ENCODE measurements at places on chromosomes 11 and 22.

DNA sequence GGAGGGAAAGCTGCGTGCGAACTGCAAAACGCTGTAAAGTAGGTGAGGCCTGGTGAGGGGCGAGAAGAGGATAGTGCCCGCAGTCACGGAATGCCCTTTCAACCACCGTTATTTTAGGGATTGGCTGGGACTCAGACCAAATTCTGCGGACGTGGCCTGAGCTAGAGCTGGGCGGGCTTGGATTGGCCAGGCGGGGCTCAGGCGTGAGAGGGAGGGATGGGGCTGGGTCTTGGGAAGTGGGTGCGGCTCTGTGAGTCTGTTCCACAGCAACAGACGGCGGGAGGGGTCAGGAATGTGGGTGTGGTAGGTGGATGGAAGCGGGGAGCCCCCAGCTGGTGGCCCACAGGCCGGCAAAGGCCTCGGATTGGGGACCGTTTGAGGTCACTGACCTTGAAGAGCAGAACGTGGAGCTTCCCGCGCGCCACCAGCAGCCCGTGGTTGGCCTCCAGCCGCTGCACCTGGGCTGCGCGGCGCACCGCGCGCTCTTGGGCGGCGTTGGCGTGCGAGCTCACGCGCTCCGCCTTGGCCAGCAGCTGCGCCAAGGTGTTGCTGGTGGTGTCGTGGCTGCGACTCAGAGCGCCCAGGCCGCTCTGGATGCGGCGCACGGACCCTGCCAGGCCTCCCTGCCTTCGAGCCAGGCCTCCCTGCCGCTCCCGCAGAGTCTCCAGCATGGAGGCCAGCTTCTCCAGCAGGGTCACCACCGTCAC lies 444 bp downstream of the CAVIN3 start:
- DNase-seq, result peak; percentile 8

GRCh38 chr11:99812516-99812915 lies 791.8 kb downstream of the CNTN5 start:
- DNase-seq, result no peak

- DNase-seq, result peak; percentile 37
Measured at GRCh38 chr11:122850076-122850631, 11.9 kb downstream of the CRTAM start.

GRCh38 chr11:28209906-28210305 lies 101.7 kb downstream of the METTL15 start:
- DNase-seq, result no peak

DNA sequence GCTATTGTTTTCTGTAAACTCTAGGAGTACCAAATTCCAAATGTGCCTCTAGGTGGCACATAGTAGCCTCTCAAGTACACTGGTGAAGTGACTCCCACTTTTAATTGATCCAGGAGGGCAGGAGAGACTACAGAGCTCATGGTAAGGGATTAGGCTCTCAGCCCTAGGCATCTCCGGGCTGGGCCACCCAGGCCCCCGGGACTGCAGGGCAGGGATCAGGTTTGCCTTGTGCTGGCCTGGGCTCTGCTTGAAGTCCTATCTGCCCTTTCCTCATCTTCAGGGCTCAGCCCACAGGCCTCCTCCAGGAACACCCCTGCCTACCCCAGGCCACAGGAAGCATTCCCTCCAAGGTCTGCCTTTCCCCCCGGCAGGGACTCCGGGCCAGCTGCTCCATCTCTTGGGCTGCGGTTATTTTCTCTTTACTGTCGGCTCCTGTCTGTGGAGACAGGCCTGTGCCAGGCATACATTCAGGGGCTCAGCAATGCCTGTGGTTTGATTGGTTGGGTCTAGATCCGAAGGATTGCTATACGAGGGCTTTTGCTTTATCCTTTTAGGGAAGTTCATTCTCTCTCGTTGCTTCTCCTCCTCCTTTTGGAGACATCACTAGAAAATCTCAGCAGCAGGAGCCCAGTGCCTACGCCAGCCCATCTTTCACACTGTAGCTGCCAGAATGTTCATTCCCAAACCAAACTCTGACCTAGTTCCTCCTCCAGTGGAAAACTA lies 32.8 kb downstream of the PARVA start:
- DNase-seq, result no peak

GRCh38 chr11:27532652-27533325 lies 26.2 kb upstream of the LIN7C start:
- no peak for DNase-seq

DNA sequence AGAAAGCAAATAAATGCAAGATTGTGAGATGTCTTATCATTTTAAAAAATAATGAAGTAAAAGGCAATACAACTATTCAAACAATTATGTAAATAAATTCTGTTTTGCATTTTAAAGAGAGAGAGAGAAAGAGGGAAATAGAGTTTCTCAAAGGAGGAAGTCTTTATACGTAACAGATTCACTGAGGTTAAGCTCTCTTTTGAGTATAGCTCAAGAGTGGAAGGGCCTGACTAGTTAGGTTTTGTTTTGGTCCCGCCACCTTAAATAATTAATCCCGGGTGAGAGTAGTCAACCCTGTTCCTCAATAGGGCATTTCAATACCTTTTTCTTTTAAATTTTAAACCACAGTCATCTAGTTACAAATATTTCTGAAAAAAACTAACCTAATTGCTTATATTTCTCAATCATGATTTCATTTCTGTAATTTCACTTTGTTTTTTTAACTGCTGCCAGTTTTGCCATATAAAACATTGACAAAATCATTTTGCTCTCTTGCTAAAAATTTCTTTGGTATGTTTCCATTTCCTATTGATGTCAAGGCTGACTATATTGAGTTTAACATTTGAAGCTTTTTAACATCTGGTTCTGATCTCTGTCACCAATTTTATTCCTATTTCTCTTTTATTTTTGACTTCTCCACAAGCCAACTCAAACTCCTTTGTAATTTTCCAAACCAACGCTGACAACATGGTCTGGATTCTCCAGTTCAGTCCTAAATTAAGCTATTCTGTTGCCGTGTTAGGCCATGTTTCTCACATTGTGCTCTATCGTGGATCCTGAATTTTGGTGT lies 10.3 kb downstream of the OR10D3 start:
- no peak for DNase-seq

GRCh38 chr11:86627776-86628455 lies 44.5 kb downstream of the ME3 start:
- DNase-seq, result no peak

GRCh38 chr11:115792903-115793302 lies 288.7 kb upstream of the CADM1 start:
- no peak for DNase-seq

GRCh38 chr11:73468590-73469161 lies 92.5 kb downstream of the RELT start:
- no peak for DNase-seq

GRCh38 chr11:12128301-12128751 lies 17.9 kb downstream of the MICAL2 start:
- no peak for DNase-seq

DNA sequence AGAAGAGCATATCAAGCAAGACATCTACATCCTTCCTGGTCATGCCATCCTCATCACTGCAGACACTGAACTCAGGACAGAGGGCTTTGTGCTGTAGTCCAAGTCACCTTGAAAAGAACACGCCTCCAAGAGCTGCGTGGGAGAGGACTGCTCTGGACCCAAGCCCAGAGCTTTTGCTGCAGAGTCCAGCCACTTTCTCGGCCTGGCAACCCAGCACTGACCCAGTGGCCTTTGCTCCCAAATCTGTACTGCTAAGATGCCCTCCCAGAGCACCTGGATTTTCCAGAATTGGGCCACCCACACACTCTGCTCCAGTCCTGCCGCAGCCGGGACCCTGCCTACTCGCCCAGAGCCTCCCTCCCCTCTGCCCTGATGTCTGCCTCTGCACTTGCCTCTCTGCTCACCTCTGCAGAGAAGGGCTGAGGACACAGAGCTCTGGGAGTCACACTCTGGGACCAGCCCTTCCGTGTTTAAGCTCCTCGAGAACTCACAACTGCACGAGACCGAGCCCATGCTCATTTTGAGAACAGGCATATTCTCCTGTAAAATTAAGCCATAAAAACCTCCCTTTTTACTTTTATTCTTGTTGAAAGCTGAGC lies 83.8 kb upstream of the CSNK2A3 start:
- DNase-seq, result no peak

DNA sequence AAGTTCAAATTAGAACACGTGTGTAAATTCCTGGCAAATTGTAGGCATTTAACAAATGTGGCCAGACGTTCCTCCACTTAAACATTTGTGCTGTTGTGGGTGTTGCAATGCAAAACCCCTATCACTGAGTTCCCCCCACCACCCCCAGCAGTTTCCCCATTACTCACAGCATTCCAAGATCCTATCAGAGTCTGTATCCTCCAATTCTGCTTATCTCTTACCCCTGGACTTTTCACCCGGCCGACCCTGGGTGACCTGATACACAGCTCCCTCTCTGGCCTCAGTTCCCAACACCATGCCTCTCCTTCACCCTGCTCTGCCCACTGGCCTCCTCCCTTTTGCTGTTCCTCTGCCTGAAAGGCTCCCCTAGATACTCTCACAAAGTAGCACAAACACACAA lies 31.4 kb upstream of the AQP11 start:
- DNase-seq, result no peak

DNA sequence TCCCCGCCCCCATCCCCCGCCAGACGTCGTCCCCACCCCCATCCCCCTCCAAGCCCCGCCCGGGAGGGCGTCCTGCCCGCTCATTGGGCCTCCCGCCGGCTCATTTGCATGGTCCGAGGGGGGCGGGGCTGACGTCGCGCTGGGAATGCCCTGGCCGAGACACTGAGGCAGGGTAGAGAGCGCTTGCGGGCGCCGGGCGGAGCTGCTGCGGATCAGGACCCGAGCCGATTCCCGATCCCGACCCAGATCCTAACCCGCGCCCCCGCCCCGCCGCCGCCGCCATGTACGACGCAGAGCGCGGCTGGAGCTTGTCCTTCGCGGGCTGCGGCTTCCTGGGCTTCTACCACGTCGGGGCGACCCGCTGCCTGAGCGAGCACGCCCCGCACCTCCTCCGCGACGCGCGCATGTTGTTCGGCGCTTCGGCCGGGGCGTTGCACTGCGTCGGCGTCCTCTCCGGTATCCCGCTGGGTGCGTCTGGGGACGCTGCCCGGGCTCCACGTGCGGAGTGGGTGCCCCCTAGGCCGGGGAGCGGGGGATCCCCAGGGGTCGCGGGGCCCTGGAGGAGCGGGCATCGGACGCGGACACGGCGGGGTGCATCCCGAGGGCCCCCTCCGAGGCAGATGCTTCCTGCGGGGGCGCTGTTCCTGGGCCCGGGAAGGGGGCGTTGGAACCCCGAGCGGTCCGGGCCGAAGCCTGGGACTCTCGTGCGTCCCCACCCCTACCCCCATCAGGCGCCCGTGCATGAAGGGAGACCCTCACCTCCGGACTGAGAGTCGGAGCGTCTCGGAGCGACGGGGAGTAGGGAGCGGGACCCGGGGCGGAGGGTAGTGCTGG lies at the start of gene PNPLA3:
PNPLA3 (plus strand) TSS at position 175 of the 834 bp plus-strand sequence; CDS start at position 282, 107 bp downstream.
- peak; percentile 63 for DNase-seq

DNA sequence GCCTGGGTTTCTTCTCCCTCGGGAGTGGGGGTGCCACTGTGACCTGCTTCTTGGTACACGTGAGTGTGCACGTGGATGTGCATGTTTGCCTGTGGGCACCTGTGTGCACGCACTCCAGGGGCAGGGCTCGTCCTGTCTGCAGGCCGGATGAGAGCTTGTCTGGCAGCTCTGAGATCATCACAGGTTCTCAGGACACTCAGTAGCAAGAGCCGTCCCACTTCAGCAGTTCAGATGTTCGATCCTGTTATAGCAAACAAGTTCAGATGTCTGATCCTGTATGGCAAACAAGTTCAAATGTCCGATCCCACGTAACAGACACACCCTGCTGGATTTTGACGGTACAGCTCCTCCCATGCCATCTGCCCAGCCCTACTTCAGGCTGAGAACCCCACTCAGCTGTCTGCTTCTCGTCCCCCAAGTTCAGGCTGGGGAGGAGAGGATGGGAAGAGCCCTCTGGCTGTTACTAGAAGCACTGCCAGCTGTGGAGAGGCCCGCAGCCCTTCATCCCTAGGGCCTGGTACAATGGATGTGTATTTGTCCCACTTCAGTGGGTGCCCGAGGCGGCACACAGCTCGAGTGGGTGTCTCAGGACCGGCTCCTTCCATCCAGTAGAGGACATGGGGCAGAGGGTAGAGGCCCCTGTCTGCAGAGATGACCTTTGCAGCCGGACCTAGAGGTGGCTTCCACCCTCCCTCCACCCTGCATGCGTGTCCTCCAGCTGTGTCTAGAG lies 1126.9 kb downstream of the BRD1 start:
- no peak for DNase-seq

- peak; percentile 61 for DNase-seq
Measured at GRCh38 chr11:106087815-106088435, 10.5 kb downstream of the AASDHPPT start.

DNA sequence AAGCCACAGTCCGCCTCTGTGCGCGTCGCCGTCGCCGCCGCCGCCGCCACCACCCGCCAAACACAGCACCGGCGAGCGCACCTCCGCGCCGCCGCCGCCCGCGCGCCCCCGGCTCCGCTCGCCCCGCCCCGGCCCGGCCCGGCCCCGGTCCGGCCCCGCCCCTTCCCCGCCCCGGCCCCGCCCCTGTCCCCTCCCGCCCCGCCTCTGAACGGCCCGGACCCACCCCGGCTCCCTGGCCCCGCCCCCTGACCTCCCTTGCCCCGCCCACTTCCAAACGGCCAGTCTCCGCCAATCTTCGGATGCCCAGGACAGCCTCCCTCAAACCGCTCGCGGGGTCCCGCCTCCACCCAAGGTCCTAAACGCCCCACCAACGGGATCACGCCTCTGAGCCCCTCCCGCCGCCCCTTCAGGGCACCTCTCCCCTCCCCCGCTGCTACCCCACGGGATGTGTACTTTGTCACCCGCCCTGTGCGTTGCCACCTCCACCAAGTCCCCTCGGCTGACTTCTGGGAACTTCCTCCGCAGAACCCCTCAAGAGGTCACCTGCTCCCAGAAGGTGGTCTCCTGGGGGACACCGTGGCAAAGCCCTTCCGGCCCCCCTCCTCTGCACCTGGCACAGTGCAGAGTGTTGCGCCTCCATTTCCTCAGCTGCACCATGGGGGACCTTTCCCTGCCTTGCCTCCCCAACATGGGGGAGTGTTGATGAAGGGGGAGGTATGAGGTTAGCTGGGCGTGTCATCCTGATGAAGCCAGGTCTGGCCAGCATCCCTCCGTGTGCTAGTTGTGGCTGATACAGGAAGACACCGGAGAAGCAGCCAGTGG lies at the start of gene KIAA0930:
KIAA0930 (minus strand) TSS at position 85 of the 822 bp plus-strand sequence. CDS start 191 bp downstream, outside the sequence.
- peak; percentile 87 for DNase-seq

DNA sequence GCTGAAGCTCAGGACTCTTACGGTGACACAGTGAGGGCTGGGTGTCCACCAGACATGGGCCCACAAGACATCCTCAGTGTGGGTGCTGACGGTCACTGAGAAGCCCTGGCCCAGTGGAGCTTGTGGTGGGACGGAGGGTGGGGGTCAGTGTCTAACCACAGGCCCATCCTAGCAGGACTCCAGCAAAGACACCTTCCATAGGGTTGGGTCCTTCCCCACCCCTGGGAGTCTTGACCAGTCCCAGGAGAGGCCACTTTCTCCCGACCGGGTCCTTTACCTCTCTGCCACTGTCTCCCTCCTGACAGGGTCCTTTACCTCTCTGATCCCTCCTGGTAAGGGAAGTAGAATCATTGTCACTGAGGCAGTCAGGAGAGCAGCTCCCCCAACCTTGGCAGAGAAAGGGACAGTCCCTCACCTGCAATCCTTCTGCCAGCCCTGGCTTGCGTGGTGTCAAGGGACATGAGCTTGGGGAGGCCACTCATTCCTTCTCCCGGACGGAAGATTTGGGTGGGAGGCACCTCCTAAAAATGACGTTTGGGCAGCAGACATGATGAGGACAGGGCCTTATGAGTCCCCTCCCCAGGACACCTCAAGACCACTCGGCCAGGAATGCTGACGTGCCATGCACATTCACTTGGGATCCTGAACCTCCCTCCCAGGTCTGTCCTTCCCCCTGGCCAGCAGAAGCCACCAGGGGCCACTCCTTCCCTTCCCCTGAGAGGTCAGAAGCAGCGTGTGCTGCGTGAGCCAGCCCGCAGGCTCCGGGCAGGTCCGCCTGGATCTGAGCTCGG lies 91.5 kb upstream of the FGF3 start:
- no peak for DNase-seq

GRCh38 chr11:85827748-85828639 lies 17.1 kb upstream of the SYTL2 start:
- no peak for DNase-seq
